ENCODE measurements at places on chromosomes 13 and 19.

- DNase-seq, result peak; percentile 17
Observed at GRCh38 chr13:29758531-29759114, 91.8 kb downstream of the UBL3 start.

DNA sequence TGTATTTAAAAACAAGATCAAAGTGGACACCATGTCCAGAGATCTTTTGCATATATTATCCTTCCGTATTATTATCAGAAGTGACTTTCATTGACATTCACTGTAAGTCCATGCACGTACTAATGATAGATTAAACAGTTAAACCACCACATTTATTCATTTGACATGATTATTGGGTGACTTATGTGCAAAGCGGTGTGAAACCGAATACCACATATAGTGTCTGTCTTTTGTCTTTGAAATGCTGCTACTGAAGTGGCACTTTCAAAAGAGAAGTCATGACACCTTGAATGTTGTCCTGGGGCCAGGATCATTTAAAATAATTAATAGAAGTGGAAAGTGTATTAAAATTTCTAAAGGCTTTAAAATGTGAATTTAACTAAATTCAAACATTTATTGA is 100.1 kb downstream of the ERCC5 start:
- no peak for DNase-seq

- DNase-seq, result no peak
Observed at GRCh38 chr19:5913739-5914357, at the start of gene CAPS. Gene CAPS (plus strand): TSS chr19:5914254. CDS start chr19:5914407, 153 bp downstream.

DNA sequence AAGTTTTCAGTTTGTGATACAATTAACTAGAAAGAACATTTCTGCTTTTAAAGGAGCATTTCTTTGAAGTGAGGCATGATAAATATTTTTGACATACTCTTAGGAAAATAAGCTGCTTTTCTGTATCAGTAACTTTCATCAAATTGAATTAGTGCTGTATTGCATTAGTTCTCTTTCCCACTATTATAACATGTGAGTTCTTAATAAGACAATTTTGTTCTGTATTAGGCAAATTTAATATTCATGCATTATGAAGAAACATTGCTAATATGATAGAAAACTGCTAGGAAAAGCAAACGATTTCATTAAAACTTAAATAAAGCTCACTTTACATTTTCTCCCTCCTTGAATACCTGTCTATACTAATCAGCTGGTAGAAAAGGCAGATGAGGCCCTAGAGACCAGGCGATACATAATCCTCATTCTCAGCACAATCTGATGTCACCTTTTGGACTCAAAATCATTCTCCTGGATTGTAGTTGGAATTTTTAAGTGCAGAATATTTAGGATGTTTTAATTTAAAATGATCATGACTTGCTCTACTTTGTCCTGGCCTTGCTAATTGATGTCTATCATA is 1636.8 kb downstream of the PCDH9 start:
- DNase-seq, result no peak

DNA sequence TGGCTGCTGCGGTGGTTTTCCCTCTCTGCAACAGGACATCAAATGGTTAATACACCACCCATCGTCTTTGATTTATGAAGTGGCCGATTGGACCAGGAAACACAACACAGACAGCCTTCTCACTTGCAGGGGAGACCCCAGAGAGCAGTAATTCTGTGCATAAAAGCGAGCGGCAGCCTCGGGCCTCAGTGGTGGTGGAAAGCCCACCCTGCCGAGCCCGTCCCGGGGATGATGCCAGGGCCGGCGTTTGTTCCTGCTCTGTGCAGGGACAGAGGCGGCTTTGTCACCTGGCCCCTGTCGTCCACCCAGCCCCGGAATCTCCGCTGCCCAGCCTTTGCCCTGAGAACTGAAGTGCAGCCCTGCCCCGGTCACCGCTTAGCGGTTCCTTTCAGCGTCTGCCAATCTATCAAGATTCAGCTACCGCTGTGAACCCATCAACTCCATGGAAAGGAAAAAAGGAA is 184.4 kb downstream of the TSHZ3 start:
- no peak for DNase-seq

GRCh38 chr13:75231235-75231634 is 250.7 kb downstream of the TBC1D4 start:
- no peak for DNase-seq

DNA sequence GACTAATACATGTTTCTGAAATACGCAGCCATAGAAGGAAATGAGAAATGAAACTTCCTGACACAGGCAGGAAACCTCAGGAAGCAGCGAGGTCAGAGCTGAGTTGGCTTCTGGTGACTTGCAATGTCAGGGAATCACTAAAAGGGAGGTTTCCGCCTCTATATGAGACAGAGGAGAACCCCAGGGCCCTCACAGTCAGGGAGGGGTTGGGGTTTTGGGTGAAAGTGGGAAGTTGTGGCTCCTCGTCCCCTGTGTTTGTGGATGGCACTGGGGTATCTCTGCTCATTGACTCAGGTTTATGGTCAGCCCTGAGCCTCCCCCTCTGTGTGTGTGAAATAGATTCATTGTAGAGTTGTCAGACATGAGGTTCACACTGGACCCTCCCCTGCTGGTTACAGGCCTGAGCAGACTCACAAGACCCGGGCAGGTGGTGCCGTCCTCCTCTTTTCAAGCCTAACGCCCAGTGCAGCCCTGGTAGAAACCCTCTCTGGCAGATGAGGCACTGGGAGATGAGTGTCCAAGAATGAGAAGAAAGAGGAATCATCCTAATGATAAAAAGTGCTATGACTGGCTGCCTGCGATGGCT is 5.5 kb upstream of the LILRA6 start:
- DNase-seq, result no peak

DNA sequence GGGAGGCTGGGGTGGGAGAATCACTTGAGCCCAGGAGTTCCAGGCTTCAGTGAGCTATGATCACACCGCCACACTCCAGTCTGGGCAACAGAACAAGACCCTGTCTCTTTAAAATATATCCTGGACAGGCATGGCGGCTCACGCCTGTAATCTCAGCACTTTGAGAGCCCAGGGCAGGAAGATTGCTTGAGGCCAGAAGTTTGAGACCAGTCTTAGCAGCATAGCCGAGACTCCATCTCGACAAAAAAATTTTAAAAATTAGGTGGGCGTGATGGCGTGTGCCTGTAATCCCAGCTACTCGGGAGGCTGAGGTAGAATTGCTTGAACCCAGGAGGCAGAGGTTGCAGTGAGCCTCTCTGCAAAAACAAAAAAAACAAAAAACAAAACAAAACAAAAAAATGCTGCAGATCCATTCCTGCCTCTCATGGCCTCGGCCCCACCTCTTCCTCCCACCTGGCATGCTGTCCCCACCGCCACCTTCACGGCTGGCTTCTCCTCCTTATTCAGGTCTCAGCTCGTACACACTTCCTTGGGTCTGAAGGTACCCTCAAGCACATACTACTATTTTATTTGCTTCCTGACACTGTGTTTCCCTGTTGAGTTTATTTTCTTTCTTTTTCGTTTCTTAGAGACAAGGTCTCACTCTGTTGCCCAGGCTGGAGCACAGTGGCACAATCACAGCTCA is 5.3 kb downstream of the RFX1 start:
- DNase-seq, result no peak

DNA sequence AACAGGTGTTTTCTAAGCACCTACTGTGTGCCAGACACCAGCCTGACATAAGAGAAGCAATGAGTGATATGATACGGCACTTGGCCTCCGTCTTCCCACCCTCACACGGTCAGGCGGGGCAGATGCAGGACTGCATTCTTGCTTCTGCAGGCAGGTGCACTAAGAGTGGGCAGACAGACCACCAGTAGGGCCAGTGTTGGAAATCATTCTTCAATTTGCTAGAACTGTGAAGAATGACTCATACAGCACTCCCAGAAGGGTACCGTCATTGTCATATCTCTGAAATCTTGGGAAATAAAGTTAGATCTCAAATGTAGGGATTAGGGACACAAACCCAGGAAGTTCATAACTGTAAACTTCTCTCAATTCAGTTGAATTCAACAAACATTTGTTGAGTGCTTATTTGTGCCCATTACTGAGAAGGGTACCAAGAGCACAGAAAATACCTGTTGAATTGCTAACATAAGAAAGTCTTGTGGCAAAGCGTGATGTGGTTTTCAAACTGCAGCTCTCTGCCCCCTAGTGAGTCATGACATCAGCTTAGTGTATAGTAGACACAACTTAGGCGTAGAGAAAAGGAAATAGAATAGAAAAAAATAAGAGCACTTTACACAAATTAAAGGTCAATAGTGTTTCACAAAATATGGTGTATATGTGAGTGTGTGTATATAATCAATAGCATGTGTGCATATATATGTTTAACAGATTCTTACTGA is 76.1 kb downstream of the TEX26 start:
- no peak for DNase-seq

- DNase-seq, result no peak
Observed at GRCh38 chr19:10422846-10423245, 2.5 kb downstream of the PDE4A start.

GRCh38 chr13:111663505-111663904 is 343.1 kb downstream of the TEX29 start:
- no peak for DNase-seq

- no peak for DNase-seq
Observed at GRCh38 chr13:98921786-98922185, 56.1 kb downstream of the DOCK9 start.

GRCh38 chr13:29677627-29678026 is 82.1 kb upstream of the SLC7A1 start:
- DNase-seq, result no peak

GRCh38 chr19:52961981-52962380 is 700 bp downstream of the ZNF816 start:
- DNase-seq, result no peak

- no peak for DNase-seq
Observed at GRCh38 chr19:10320602-10321416, 5.0 kb upstream of the FDX2 start.

- DNase-seq, result no peak
Observed at GRCh38 chr19:6412447-6413091, 12.0 kb downstream of the KHSRP start.

GRCh38 chr19:16899566-16900075 is 10.8 kb downstream of the F2RL3 start:
- DNase-seq, result no peak

DNA sequence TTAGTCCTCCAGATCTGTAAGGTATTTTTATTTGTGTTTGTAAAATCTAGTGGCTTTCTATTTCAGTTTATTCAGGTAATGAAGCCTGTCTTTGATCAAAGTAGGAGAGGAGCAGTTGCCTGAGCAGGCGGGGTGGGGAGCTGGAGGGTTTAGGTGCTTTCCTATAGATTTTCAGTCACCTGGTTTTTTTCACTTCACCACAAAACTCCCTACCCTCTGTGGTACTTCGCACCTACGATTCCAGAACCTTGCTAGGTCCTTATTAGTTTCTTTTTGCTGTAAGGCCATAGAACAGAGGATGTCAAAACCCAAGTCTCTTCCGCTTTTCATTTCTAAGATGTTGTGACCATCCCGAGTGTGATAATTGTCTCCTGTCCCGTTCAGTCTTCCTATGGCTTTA is 26.6 kb downstream of the SLAIN1 start:
- no peak for DNase-seq

DNA sequence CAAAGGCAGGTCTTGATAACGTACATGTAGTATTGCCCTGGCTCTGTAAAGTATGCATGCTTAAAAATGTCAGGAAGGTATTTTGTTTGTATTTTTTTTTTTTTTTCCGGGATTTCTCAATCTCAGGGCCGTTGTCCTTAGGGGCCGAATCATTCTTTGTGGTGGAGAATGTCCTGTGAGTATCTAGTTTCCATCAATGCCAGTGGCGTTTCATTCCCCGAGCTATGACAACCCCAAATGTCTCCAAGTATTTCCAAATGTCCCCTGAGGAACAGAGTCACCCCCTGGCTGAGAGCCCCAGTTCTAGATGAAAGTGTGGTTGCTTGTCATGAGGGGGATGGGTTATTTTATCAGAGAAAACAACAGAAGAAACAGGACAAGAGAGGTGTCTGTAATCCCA is 68.7 kb downstream of the ACSBG2 start:
- no peak for DNase-seq

- no peak for DNase-seq
Observed at GRCh38 chr13:76873445-76873844, 12.8 kb downstream of the KCTD12 start.

DNA sequence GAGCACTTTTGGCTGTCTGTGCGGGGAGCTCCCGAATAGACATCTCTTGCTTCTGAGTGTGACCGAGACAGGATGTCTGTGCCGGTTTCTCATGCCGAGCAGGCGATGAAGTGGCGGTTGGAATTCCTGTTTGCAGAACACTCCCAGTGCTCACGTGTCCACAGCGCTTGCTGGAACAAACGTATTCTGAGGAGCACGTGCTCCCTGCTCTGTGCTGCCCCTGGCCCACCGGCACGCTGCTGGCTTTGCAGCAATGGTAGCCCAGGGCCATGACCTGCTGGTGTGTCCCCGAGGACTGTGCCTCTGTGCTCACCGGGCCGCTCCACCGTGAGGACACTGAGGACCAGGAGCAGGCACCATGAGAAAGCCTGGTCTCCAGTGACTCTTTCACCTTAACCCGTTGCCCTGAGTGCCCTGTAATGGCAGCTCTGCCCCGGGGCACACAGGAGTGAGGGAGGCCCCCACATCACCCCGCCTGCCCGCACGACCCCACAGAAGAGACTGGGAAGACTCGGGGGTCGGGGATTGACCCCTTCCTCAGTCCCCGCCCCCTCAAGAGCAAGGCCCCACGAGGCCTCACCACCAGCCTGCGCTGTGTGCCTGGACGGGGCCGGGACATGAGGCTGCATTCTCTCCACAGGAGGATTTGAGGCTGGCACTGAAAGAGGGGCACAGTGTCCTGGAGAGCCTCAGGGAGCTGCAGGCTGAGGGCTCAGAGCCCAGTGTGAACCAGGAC is 40.0 kb upstream of the F7 start:
- DNase-seq, result no peak

- no peak for DNase-seq
Observed at GRCh38 chr13:78241278-78241919, 322.8 kb upstream of the EDNRB start.

- peak; percentile 57 for DNase-seq
Observed at GRCh38 chr19:18091217-18091608, 4.5 kb upstream of the IL12RB1 start.

DNA sequence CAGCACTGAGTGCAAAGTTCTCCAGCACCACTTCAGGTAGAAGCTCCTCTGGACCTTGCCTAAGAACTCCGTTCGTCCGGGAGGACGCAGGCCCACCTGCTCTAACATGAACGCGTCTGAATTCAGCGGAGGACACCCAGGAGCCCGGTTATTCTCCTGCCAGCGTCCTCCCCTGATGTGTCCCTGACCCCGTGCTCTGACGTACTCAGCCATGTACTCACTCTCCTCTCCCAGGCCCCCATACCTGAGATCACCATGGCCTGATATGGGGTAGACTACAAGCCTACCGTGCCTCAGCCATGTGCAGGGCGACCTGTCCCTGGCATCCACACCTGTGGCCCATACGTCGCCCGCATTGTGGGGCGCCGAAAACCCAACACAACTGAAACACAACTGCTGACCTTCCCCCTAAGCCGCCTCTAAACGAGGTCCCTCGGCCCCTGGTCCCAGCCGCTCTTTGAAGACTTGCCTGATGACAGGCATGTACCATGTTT is 744 bp upstream of the ZNF584 start:
- DNase-seq, result no peak

- DNase-seq, result no peak
Observed at GRCh38 chr19:54928299-54928698, 19.0 kb downstream of the NLRP7 start.

- no peak for DNase-seq
Observed at GRCh38 chr19:16949496-16950023, 60.8 kb downstream of the F2RL3 start.

Data from stimulated activated CD8-positive, alpha-beta memory T cell treated with anti-CD3 and anti-CD28 coated beads, Interleukin-2, amount 100 ng/mL, for 1 hour (primary cell).